Central memory CD4-positive, alpha-beta T cell (primary cell): ENCODE measurements at places on chromosomes 16 and 17.

GRCh38 chr16:69111216-69111875, 5.9 kb downstream of the HAS3 start:
- DNase-seq: no peak

DNA sequence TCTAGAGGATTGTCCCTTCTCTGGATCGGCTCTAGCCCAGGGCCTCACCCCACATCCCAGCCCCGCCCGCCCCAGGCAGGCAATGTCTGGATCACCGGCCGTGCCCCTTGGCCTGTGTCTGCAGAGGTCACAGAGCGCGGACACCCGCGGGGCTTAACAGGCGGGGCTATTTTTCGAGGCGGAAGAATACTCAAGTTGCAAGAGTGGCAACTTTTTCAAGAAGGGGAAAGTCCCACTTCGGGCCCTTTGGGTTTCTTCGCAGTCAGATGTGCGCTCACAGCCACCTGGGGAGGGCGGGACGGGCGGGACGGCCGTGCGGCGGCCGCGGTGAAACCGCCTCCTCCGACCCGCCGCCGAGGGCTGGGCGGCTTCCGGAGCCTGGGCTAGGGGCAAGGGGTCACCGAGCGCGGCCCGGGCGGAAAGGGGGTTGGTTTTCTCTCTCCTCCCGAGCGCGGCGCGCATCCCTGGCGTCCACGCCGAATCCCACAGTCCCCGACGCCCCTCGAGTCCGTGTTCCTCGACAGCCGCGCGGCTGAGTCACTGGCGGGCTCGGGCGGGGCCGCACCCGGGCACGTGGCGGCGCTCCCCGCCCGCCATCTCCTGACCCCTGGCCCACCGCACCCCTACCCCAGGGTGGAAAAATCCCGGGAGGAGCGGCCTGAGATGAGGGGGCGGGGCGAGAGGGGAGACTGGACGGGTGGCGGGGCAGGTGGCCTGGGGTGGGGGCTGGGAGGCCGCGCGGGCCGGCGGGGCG, 1.2 kb upstream of the PFN1 start:
- peak; percentile 82 for DNase-seq

GRCh38 chr17:301681-302299, 50.8 kb downstream of the RPH3AL start:
- no peak for DNase-seq

- peak; percentile 65 for DNase-seq
Measured at GRCh38 chr17:44197980-44198720, 1.5 kb downstream of the ATXN7L3 start.

- no peak for DNase-seq
Measured at GRCh38 chr17:1227917-1228780, 42.1 kb upstream of the BHLHA9 start.

- DNase-seq: no peak
Measured at GRCh38 chr16:82044585-82044911, 9.5 kb downstream of the HSD17B2 start.

GRCh38 chr17:74516561-74517328, 14.5 kb downstream of the CD300LB start:
- DNase-seq: no peak

GRCh38 chr17:79171188-79171587, 96.6 kb downstream of the ENGASE start:
- DNase-seq: no peak

- peak; percentile 25 for DNase-seq
Measured at GRCh38 chr17:28612936-28613872, 781 bp downstream of the RSKR start.

- DNase-seq: no peak
Measured at GRCh38 chr16:23996258-23996955, 160.6 kb downstream of the PRKCB start.

DNA sequence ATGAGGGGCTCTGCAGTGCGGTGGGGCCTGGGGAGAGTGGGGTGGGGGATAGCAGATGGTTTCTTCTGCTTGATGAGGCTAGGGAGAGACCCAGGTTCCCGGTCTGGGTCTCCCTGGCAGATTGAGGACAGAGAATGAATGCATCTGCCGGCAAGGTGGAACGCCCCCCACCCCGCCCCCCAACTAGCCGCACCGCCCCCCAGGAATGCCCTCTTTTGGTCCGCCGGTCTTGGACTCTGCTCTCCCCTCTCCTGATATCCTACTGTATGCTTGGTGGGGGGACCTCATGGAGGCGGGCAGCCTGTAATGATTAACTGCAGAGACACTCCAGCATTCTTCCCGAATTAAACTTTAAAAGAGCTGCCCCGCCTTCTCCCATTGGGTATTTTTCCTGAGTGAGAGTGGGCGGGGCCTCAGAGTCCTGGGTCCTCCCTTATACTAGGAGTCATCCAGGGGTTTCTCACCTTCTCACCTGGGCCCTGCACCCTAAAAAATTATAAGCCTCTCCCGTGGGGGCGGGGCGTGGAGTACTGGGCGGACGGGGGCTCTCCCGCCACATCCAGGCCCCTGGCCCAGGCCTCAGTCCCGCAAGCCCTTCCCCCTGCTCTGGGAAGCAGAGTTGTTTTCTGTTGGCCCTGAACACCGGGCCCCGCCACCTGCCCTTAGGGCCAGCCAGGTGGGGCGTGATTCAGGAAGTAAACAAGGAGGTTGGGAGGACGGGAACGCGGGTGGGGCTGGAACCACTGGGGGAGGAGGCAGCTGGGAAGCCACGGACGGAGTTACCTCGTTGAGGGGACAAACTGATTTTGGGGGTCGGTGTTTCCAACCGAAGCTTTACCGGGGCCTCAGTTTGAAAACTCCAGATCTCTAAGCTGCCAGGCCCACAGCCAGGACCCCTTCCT, 1.5 kb downstream of the GRB7 start:
- no peak for DNase-seq

DNA sequence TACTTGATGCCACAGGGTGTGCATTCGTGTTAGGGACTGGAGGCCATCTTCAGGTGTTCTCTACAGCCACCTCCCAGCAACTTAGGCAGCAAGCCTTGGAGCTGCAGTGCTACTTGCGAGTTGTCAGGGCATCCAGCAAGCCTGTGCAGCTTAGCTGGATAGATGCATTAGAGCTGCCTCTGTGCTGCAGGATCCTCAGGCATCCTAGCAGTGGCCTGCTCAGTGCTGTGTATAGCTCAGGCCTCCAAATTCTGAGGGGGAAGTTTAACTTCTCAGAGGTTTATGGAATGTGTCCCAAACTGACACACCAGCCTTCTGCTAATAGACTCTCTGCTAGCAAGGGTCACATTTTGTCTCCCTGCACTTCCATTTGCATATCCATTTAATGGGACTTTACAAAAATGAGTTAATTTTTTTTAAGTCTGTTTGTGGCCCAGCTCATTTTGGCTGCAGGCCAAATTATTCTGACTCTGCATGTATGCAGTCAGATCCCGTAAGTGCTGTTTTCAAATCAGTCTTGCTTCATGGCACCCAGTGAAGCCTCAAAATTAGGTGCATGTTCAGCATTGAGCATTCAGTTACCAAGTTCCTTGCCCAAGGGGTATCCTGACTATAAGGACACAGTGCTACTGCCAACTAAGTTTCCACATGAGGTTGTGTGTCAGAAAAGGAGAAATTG, 6.8 kb downstream of the GABARAPL2 start:
- no peak for DNase-seq

DNA sequence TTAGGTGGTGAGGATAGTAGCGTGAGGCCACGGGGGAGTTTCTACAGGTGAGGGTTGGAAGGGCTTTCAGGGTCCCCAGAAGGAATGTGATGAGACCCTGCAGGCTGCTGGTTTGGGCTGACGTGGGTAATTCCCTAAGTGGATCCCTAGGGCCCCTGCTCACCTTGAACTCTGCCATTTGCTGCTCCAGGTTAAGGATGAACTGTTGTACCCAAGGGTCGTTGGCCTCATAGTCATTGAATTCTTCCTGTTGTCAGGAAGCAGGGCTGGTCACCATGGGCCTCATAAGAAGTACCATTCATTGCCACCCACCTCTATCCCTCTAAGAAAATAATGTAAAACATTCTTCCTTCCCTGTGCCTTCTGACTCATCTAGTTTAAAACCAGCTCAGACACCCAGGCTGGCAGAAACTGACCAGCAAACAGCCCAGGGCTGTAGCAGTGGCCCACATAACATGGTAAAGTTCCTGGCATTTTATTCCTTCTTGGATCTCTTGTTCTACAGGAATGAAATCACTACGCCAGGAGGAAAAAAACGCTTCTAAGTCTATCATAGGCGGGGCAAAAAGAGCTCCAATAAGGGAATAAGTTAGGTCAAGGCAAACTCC, 27.6 kb downstream of the FCSK start:
- DNase-seq: no peak

GRCh38 chr17:4426499-4427208, 7.1 kb upstream of the SPNS3 start:
- no peak for DNase-seq

- no peak for DNase-seq
Measured at GRCh38 chr17:75652934-75653549, 13.9 kb downstream of the RECQL5 start.

DNA sequence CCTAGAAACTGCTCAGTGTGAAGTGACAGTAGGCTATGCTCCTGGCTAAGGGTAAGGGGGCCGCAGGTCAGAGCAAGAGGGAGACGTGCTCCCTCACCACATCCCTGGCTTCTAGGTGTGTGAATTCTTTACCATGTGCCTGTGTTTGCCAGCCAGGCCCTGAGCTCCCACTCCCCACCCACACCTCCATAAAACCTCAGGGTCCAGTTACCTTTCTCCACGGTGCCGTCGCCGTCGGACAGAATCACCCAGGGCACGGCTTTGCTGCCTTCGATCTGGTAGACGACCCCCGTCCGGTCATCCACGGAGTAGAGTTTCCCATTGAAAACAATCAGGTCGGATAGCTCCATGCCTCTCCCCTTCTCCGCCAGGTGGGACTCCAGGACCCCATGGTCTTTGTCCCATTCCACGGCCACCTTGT, 12.8 kb downstream of the CANT1 start:
- no peak for DNase-seq

DNA sequence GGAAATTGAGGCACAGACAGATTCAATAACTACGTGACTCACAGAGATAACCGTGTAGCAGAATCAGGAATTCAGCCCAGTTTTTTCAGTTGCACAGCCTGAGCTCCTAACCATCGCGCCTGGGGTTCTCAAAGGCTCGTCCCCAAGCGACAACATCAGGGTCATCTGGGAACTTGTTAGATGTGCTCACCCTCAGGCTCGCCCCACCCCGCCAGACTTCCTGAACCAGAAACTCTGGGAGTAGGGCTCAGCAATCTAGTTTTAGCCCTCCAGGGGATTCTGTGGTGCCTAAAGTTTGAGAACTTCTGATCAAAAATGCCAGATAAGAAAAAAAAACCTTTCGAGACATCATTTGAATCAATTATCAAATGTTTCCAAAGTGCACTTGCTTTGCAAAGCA, 559.8 kb downstream of the WWOX start:
- DNase-seq: no peak

GRCh38 chr17:40530531-40530994, 29.1 kb upstream of the TNS4 start:
- DNase-seq: no peak

- DNase-seq: no peak
Measured at GRCh38 chr17:71503710-71504465, 616.9 kb upstream of the SOX9 start.

DNA sequence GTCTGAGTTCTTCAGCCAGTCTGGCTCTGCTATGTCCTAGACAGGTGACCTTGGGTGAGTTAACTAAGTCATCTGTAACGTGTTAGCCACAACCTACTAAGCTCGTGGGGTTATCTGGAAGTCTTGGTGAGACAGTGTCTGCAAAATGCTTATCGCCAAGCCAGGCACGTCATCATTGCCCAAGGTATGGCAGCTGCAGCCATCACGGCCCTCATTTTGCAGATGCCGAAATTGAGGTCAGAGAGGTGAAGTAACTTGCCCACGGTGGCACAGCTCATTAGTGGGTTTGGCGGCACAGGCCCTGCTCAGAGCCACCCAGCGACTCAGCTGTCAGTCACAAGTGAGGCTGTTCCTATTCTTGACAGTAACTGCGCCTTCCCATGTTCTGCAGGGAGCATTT, 79.8 kb downstream of the CMIP start:
- peak; percentile 65 for DNase-seq

DNA sequence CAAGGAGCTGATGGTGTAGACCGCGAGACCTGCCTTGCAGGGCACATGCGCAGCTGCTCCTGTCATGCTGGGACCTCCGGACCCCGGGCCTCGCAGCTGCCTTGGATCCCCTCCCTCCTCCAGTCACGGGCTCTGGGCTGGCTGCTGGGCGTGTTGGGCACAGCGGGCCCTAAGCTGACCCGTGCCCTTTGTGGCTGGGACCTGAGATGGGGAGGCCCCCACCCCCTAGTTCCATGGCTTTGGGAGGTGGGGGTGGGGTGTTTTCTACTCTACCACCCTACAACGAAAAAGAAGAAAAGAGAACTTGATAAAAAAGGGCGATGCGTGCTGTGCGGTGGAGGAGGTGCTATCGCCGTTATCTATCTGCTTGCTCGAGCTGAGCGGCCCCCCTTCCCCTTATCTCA, 14.5 kb downstream of the ZFPM1 start:
- no peak for DNase-seq

DNA sequence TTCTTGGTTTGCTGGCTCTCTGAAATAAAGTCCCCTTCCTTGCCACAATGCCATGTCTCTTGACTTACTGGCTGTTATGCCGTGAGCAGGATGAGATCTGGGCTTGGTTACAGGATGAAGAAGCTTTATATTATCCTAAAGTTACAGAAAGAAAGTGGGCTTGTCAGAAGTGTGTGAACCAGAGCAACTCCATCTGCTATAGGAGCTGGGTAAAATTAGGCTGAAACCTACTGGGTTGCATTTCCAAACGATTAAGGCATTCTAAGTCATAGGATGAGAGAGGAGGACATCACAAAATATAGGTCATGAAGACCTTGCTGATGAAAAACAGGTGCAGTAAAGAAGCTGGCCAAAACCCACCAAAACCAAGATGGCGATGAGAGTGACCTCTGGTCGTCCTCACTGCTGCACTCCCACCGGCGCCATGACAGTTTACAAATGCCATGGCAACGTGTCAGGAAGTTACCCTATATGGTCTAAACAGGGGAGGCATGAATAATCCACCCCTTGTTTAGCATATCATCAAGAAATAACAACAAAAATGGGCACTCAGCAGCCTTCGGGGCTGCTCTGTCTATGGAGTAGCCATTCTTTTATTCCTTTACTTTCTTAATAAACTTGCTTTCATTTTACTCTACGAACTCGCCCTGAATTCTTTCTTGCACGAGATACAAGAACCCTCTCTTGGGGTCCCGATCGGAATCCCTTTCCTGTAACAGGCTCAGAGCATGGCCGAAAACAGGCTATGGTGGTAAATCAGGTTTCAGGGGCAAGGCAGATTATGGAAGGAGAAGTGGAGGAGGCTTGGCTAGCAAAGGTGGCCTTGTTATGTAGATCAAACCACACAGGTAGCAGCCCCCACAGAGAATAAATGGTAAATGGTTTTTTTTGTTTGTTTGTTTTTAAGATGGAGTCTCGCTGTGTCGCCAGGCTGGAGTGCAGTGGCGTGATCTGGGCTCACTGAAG, 81.3 kb upstream of the C16orf82 start:
- no peak for DNase-seq
